ENCODE measurements at places on chromosomes 7 and 10.

GRCh38 chr10:34292194-34292565 lies 522.9 kb downstream of the PARD3 start:
- no peak for DNase-seq

GRCh38 chr10:81872206-81872862 lies 2.7 kb upstream of the NRG3 start:
- DNase-seq = no peak

DNA sequence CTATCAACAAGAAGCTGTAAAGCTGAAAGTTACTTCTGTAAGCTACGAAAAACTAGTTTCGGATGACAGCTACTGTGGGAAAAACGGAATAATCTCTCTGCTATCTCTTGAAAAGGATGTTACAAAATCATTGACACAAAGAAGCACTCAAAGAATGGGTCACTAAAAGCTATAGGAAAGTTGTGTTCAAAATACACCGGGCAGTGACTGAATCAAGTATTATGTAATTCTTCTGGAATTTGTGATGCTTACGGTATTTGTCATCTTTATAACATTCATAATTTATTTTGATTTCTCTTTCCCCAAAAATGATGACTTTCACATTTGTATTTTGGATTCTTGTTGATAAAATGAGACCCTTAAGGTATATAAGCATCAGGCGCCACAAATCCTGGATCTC lies 112.1 kb upstream of the KLF6 start:
- no peak for DNase-seq

DNA sequence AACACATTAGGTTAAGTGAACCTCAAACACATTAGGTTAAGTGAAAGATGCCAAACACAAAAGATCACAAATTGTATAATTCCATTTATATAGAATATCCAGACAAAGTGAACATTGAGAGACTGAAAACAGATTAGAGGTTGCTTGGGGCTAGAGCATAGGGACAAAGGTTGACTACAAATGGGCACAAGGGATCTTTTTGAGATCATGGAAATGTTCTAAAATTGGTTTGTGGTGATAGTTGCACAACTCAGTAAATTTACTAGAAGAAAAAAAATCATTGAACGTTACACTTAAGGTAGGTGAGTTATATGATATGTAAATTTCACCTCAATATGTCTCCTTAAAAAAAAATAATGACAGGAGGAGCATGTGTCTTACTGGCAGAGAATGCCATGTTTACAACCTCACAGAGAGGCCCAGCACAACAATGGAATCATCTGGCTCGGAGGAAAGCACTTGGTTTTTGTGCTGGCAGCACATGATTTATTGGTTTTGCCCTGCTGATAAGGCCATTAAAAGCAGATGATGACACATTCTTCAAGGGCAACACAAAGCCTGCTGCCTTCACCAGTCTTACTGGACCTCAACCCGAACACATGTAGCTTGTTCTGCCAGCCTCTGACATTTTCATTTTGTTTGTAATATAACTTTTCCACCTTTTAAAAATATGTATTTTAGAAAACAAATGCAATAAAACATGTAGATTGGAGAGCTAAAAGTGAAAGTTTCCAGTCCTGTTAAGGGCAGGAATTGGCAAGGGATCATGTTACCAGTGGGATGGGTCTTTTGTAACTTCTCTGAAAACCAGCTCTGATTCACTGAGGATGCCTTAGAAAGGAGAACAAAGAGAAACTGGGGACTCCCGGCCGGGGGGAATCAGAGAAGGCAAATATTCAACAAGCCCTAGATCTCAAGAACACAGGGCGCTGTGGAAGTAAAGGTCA lies 11.9 kb upstream of the LMOD2 start:
- no peak for DNase-seq

DNA sequence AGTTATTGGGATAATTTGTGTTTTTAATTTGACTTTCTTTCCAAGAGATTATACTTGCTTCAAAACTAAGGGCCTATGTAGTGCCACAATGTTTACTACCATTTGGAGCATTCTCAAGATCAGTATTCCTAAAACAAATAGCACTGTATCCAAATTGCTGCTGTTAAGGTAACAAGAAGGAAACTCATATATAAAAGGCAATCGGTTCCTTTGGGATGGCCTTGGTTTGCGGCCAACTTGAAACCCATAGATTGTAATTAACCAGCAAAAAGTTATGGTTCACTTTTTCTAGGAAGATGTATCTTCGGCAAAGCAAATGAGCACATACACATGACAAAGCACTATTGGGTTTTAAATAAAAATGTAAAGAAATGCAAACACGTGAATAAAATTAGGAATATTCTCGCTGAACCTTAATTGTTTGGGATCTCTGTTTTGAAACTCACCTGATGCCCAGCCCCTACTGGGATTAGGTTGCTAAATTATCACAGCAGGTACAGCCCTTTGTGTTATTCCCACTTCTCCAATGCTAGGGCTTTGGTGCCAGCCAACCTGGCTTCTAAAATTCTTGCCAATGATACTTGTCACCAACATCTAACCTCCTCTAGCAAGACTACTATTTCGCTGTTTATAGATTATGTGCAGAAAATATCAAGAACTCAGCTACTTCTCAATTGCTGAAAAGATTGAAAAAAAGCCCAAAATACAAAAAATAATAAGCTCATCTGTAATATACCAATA lies 16.0 kb downstream of the CDNF start:
- DNase-seq = no peak

DNA sequence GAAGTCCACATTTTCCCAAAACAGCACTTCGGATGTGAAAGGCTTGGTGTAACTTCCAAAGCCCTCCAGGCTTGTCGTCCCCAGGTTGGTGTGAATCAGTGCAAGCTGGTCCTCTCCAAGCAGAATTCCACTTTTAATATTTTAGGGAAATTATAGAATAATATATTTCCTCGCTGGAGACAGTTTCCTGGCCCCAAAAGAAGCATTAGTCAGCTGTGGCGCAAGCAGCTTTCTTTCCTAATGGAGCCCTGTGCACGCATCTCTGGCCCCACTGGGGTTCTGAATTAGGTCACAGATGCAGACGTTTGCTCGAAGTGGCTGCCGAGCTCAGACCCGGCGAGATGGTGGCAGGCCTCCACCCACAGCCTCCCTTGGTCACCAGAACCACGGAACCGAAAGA lies 33.3 kb upstream of the MNX1 start:
- no peak for DNase-seq

- DNase-seq = no peak
Measured at GRCh38 chr7:20241194-20241910, 24.2 kb upstream of the MACC1 start.

DNA sequence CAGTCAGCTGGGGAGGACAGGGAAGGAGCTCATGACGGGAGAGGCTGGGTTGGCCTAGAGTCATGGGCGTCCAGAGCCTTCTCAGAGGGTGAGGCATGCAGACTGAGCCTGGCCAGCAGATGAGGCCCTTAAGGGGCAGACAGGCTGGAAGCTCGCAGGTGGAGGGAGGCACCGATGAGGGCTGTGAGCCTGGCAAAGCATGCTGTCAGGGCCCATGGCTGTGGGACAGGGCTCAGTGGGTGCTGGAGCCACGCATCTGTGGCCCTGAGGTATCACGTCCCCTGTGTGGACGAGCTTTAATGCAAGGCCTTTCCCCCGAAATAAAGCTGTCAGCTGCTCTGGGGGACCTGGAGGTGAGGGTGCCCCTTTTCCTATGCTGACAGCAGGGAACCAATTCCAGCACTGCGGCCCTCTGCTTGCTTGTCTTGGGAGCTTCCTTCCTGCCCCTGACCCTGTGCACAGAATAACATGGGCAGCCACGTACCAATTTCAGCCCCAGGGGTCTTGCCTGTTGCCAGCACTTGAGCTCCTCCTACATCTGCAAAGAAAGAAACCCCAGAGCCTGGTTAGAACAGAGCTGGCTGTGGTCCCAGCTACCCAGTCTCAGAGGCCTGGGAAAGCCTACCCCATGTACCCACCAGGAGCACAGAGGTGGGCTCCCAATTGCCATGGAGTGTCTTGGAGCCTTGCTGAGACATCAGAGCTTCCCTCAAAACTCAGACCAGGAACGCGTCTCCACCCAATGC lies 20.6 kb downstream of the TMEM273 start:
- DNase-seq = no peak

DNA sequence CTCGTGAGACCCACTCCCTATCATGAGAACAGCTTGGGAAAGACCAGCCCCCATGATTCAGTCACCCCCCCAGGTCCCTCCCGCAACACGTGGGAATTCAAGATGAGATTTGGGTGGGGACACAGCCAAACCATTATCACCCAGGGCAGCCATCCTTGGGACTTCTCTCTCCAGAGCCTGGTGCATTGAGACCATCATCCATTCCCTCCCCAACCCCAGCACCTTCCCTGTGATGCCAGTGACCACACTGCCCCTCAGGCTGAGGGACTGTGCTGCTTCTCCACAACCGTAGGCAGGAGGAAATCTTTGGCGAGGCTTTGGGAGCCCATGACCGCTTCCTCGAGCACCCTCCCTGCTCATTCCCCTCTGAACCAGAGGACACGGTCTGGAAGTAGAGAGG lies 64.4 kb downstream of the TACC2 start:
- no peak for DNase-seq

- peak; percentile 65 for DNase-seq
Measured at GRCh38 chr7:27095897-27096767, at the start of gene HOXA1. HOXA1 (minus strand) TSS chr7:27096000; CDS start chr7:27095912, 88 bp downstream.

- no peak for DNase-seq
Measured at GRCh38 chr10:49139028-49139845, 5.4 kb upstream of the FAM170B start.

GRCh38 chr7:1459920-1460820 lies 900 bp upstream of the MICALL2 start:
- DNase-seq = no peak

DNA sequence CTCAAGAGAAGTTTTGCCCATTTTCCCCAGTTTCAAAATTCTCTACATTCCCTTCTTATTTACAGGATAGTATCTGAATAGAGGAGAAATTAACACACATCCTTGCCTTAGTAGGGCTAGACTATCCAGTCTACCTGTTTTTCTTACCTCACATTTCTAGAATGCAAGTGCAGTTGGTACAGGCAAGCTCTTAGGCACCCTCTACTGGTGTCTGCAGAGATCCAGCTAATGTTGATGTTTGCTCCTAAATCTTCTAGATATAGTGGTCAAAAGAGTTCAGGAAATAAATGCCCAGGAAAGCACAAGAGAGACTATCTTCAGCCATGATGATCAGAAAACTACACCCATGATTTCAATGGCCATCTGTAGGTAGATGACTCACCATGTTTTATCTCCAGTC lies 205.3 kb downstream of the HTR7 start:
- DNase-seq = no peak

DNA sequence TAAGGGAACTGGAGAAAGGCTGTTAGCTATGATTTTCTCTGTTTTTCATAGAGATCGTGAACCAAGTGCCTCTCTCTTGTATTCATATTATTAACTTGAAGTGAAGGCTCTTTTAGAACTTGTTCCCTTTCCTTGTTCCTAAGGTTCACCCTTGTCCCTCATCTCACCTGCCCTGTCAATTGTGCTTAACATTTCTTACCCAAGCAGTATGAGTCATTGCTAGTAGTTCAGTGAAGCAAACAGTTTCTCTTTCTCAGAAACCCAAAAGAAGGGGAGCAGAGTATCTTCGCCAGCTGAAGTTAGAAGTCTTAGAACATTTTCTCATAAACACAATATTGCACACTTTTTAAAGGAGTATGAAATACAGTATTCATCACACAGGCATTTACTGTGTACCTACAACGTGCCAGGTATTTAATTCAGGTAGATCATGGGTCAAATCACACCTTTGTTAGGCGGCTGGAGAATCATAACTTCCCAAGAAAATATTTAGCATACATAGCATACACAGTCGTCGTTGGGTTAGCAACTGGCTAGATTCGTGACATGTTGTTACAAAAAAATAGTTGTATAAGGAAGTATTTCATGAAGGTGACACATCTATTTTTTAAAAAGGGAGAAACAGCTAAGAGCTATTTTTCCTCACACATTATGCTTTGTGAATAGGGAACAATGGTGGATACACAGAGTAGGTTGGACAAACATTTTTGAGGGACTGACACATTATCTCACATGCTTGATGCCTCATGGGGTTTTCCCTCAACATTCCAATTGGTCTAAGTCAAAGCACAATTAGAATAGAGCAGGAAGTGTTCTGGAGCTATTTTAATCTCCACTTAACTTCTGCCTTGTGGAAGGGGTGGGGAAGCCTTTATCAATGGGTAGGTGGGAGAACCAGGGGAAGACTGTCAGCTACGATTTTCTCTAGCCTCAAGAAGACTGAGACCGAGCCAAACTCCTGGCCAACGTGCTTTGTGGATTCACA lies 13.2 kb downstream of the HDAC9 start:
- no peak for DNase-seq

- DNase-seq = no peak
Measured at GRCh38 chr7:129572205-129572604, 39.3 kb upstream of the NRF1 start.

- DNase-seq = no peak
Measured at GRCh38 chr7:44884621-44885393, 523 bp downstream of the PURB start.

DNA sequence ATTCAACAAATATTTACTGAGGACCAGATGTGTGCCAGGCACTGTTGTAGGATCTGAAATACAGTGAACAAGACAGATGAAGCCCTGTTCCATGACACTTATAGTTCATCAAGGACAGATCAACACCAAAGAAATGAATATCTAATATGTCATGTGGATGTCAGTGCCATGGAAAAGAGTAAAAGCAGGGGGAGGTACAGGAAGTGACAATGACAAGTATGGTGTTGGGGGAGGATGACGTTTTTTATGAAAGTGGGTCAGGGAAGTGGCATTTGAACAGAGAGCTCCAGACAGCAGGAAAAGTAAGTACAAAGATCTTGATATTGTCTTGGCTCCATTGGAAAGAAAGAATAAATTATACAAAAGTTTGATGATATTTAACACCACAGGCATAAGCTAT lies 7.0 kb upstream of the SFMBT2 start:
- peak; percentile 45 for DNase-seq

GRCh38 chr10:79247373-79248137 lies 99.7 kb upstream of the PPIF start:
- DNase-seq = no peak

DNA sequence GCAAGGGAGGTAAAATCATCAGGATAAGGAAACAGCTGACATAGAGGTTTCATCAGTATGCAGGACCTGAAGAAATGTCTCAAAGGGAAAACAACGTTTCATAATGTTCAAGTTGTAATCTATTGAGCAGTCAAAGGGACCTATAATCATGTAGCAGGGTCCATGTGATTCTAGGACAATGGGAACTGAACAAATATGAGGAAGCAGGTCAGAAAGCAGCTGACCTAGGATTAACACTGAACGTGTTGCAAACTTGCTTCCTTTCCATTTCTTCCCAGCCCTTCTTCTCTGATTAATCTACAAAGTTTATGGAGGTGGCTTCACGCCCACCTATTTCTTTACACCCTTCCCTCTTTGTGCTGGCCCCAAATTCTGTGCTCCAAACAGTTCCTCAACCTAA lies 256.9 kb upstream of the AKR1E2 start:
- DNase-seq = no peak

- DNase-seq = no peak
Measured at GRCh38 chr10:86163522-86164173, 202.9 kb downstream of the GRID1 start.

All from T-helper 1 cell (primary cell).